ENCODE measurements at places on chromosomes 6 and 20. TPM values are rescaled to one million over a fixed set of nuclear protein-coding genes. Genes with fewer than 3 reads are reported as not detected.

GRCh38 chr6:88513920-88514319 lies 347.8 kb upstream of the CNR1 start:
- no peak for DNase-seq

DNA sequence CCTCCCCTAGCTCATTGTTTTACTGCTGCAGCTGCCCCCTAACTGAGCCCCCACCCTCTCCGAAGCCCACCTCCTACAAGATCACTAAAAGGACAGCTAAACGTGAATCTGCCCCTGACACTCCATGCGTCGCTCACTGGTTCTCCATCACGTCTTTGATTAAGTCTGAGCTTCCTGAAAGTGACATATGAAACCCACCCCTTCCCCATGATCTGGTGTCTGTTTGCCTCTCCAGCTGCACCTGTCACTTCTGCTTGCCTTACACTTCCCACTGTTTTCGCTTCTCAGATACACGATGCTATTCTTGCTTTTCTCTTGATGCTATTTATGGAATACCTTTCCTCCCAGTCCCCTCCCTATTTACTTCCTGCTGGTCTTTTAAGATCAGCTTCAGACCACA lies 8.0 kb upstream of the PERP start:
- no peak for DNase-seq

GRCh38 chr6:73652637-73653570 lies 888 bp downstream of the SLC17A5 start:
- DNase-seq = peak; percentile 35

- no peak for DNase-seq
Observed at GRCh38 chr6:43171707-43172103, 636 bp downstream of the SRF start.

The PBX2 gene
- 202 TPM for polyA plus RNA-seq

- DNase-seq = no peak
Observed at GRCh38 chr6:136582711-136583471, 32.7 kb upstream of the MAP7 start.

The OVOL2 gene
- 1.6 TPM for polyA plus RNA-seq

The CDSN gene
- polyA plus RNA-seq = not detected

Data from left renal pelvis (tissue), 4 donors.